ENCODE measurements at places on chromosomes 5 and 9.
A peak's percentile ranks its signal among the peaks of the same experiment; 100 is the strongest.

DNA sequence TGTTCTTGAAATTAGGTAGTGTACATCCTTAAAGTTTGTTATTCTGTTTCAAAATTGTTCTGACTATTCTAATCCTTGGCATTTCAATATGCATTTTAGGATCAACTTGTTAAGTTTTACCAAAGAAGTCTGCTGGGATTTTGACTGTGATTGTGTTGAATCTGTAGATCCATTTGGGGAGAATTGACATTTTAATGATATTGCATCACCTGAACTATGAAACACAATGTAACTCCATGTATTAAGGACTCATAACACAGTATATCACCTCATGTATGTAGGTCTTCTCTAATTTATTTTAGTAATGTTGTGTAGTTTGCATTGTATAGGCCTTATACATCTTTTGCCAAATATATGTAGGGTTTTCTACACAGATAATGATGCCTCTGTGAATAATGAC lies 77.8 kb downstream of the RALGPS1 start:
- DNase-seq: no peak

DNA sequence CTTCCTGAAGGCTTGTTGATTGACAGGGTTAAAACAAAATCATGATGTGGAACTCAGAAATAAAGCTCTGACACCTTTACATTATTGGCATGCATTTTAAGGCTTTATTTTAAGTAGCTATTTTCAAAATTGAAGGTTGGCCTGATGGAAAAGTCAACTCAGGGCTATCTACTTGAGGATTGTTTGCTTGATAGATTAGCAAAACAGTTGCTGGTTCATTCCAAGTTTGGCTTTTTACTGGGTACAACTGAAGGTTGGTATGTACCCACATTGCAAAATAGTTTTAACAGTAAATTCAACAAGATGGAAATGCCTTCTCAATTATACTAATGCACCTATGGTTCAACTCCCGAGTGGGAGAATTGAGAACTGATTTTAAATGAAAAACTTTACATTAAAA lies 161.8 kb upstream of the ELL2 start:
- no peak for DNase-seq

GRCh38 chr9:117903453-117903852 lies 199.2 kb downstream of the TLR4 start:
- no peak for DNase-seq

GRCh38 chr9:87542141-87542540 lies 44.5 kb downstream of the DAPK1 start:
- no peak for DNase-seq

GRCh38 chr9:33881635-33882034 lies 64.7 kb downstream of the UBE2R2 start:
- peak; percentile 27 for DNase-seq

GRCh38 chr9:99866398-99866797 lies 40.1 kb upstream of the STX17 start:
- no peak for DNase-seq

DNA sequence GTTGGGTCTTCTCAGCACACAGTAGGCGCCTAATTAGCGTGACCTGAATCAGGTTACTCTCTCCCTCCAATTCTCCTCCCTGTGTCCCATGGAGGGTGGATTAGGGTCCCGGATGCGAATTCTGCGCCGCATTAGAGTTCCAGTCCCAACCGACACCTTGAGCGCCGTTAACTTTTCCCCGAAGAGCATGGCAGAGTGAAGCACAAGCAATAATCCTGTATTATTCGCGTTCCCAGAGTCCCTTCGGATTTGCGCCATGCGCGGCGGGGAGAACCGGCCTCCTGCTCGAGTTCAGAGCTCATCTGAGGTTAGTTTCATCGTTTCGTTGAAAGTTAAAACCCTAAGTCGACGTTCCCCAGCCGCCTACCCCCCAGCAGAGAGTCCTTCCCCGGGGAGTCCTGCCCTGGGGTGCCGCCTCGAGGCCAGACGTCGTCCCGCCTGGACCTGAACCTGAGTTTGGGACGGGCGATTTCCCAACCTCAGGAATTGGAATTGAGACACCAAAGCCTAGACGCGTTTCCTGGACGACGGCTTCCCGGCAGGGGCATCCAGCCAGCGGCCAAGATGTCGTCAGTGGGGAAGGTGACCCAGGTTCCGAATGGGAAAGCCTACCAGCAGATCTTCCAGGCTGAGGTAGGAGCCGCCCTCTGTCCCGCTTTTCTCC lies at the start of gene CCDC180:
Gene CCDC180, plus strand, starts transcription at position 160 of the 664 bp plus-strand sequence. Its CDS starts 405 bp downstream, at position 565.
- DNase-seq: peak; percentile 68

- no peak for DNase-seq
These were observed 18.3 kb downstream of the ABO start for GRCh38 chr9:133256686-133257091.
